Stimulated activated CD4-positive, alpha-beta T cell treated with anti-CD3 and anti-CD28 coated beads, Interleukin-12 subunit alpha, Interleukin-12 subunit beta, amount 100 ng/mL, for 24 hours (primary cell): ENCODE measurements at places on chromosomes 3 and 15.

GRCh38 chr15:63890617-63891016 is 56.9 kb upstream of the HERC1 start:
- no peak for DNase-seq

DNA sequence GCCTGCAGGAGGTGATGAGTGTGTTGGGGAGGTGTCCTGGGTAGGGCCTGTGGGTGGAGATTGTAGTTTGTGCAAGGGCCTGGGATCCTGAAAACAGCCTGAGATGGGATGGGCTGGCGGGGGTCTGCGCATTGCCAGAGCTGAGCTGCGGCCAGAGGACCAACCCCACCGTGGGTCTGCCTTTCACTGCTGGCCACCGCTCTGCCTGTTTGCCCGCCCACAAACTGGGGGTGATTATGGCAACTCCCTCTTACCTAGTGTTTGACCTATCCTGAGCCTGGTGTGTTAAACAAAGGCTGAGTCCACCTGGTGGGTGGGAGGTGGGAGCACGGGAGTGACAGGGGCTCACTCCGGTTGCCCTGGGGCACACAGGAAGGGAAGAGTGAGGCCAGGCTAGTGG is 9.8 kb downstream of the ABTB1 start:
- DNase-seq: no peak

DNA sequence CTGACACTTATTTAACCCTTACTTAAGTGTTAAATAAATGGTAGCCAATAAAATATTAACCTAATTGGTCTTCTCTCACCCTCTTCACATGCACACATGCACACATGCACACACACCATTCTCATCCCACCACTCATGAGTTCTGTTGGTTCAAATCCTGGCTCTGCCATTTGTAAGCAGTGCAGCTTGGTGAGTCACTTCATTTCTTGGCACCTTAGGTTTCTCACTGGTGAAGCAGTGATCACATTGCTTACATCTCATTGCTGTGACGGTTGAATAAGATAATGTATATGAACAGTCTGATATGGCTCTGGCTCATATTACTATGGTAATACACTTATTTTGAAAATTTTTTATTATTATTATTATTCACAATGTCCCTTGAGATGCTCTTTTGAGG is 33.8 kb downstream of the RIOX2 start:
- DNase-seq: no peak

- DNase-seq: no peak
Observed at GRCh38 chr15:56920367-56920627, 1.9 kb downstream of the TCF12 start.

- no peak for DNase-seq
Observed at GRCh38 chr3:82363131-82363530, 601.7 kb upstream of the GBE1 start.

DNA sequence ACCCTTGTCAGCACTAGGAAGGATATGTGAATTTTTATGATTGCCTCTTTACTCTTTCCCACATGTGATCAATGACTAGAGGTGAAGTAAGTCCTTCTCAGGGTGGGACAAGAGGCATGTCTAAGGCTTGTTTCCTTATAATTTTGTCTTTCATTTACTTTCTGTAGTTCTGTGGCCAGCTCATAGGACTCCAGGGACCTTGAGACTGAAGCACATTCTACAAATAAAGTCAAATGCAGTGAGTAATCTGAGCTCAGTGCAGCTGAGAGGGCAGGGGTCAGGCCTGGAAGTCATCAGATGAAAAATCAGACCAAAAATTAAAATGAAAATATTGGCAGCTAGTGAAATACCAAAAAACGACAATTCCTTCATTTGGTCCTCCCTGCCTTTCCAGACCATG is 424.7 kb upstream of the THBS1 start:
- no peak for DNase-seq

GRCh38 chr15:91954292-91954691 is 100.8 kb downstream of the SLCO3A1 start:
- no peak for DNase-seq

- DNase-seq: no peak
Observed at GRCh38 chr15:77045985-77046384, 24.9 kb downstream of the TSPAN3 start.
